Left ventricle myocardium inferior (tissue), 1 donor: ENCODE measurements at places on chromosomes 2 and 18. TPM values are rescaled to one million over a fixed set of nuclear protein-coding genes. Genes with fewer than 3 reads are reported as not detected.

SP140 gene
- 1.3 TPM for total RNA-seq

SP9 gene
- not detected for total RNA-seq

ITGA4 gene
- total RNA-seq: 0.74 TPM

TEX44 gene
- not detected for total RNA-seq

SATB2 gene
- 1.1 TPM for total RNA-seq

KATNAL2 gene
- total RNA-seq: 5.4 TPM

ACOXL gene
- not detected for total RNA-seq

TRABD2A gene
- 0.49 TPM for total RNA-seq

CREG2 gene
- not detected for total RNA-seq

HJURP gene
- total RNA-seq: 0.36 TPM

IL36G gene
- total RNA-seq: not detected

DNA sequence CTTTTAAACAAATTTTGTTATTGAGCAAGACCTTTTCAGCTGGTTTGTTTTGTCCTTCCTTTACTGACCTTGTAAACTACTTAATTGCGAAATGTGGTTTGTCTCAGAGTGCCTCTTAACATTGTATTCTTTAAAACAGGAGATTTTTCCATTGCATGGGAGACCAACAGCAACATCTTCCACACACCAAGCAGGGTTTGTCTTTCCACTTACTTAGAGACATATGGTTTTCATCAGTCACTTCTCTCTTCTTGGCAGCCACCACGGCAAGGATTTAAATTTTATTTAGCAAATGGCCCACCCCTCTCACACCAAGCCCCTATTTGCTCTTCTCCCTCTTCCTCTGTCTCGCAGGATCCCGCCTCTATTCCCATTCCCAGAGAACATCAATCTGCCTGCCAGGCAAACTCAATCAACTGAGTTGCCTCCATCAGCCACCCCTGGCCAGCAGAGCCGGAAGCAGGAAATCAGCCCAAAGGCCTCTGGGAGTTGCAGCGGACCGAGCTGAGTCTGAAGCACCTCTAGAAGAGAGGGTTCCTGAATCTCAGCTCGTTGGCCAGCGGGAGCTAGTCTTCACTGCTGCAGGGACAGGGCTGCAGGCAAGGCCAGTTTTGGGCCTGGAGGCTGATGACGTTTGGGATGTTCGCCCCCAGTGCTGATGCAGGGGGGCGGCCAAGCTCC, 11.3 kb upstream of the CIB4 start:
- no peak for DNase-seq

GRCh38 chr2:196566961-196567666, 72.4 kb upstream of the CCDC150 start:
- DNase-seq: no peak

DNA sequence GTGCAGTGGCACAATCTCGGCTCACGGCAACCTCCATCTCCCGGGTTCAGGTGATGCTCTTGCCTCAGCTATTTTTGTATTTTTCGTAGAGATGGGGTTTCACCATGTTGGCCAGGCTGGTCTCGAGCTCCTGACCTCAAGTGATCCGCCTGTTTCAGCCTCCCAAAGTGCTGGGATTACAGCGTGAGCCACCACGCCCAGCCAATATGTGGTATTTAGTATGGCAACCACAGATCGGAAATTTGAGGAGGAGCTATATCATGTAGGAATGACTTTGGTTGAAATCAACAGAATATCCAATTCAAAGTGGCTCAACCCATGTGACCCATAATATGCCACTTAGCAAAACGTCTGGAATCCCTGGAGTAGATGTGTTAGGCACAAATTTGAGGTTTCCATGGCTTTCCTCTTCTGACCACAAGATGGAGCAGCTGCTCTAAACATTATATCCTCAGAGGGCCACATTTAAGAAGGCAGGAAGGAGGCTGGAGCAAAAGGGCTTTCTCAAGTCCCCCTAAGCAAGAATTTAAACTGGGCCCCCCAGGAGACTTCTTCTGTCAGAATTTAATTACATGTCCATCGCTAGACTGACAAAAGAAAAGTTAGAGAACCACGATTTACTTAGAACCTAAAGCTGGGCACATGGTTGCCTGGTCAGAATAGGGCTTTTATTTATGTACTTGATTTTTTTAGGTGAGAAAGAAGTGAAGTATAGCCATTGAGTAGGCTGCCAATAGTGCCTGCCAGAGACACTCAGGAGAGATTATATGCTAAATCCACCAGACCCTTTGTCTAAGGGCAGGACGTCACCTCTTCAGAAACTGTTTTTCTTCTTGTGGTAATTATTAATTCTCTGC, 49.6 kb upstream of the ITSN2 start:
- DNase-seq: no peak

- no peak for DNase-seq
Measured at GRCh38 chr18:41587976-41588375, 367.1 kb upstream of the PIK3C3 start.

- no peak for DNase-seq
Measured at GRCh38 chr2:235447210-235447609, 46.6 kb upstream of the AGAP1 start.

GRCh38 chr18:65287652-65288051, 463.2 kb upstream of the CDH7 start:
- no peak for DNase-seq

GRCh38 chr2:188518381-188518780, 226.7 kb downstream of the GULP1 start:
- no peak for DNase-seq

GRCh38 chr2:201621293-201621999, 21.9 kb downstream of the TMEM237 start:
- DNase-seq: no peak

DNA sequence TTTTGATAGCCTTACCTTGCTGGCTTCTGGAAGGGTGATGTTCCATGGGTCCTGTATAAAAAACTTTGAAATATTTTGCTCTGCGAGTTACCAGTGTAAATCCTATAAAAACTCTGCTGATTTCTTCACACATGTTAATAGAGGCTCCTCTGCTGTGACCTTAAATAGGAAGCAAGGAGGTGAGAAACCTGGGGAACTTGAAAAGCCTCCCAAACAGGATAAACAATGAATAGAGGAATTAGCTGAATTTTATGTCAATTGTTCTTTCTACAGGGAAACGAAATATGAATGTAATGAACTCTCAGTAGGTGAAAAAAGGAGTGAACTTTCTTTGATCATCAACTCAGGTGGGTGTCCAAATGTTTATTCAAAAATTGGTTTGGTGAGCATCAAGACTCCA, 10.8 kb upstream of the CCL20 start:
- no peak for DNase-seq

GRCh38 chr2:31886700-31887099, 124.1 kb downstream of the MEMO1 start:
- no peak for DNase-seq

GRCh38 chr2:138654146-138654545, 126.0 kb downstream of the NXPH2 start:
- DNase-seq: no peak

- DNase-seq: peak; percentile 98
Measured at GRCh38 chr18:23452728-23453679, at the start of gene RIOK3. RIOK3 (plus strand) TSS chr18:23453287; CDS start chr18:23453440, 153 bp downstream.

DNA sequence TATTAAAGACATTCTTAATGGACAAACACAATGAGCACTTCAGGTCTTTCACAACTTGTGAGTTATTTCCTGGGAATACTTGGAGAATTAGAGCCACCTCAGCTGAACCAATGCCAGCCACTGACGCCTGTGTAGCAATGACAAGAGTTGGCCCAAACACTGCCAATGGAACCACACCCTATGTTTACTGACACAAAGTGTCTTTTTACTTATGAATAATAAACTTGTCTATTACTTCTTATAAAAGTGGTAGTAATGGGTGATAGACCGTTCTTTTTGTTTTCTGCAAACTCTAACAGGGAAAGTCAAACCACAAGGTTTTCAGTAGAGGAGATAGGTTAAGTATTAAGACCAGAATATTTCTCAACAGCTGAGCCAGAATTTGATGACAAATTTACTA, 12.5 kb upstream of the CHAC2 start:
- DNase-seq: peak; percentile 22

DNA sequence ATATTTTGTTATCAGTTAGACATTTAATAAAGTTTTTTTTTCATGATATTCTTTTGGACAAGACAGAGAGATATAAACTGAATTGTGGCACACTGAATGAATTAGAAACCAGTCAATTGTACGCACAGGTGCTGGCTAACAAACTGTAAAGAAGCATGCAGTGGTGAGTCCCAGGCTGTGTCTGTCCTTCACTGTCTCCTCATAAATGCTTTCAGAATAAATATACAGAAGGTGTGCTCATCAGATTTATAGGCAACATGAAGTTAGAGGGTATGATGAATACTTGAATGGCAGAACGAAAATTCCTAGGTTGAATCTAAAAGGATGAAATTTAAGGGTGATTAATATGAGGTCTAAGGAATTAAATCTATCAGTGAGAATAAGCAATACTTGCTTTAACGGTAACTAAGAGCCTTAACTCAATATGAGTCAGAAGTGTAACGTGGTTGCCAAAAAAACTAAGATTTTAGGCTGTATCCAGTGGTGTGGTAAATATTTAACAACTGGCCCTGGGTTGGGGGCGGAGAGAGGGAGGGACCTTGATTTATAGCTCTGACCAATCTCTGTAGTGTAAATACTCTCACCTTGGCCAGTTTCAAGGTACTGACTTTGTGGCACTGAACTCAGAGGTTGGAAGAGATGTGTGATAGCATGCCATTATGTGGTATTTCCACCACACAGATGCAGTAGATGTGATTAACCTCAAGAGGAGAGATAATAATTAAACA, 41.9 kb upstream of the AAK1 start:
- DNase-seq: no peak

DNA sequence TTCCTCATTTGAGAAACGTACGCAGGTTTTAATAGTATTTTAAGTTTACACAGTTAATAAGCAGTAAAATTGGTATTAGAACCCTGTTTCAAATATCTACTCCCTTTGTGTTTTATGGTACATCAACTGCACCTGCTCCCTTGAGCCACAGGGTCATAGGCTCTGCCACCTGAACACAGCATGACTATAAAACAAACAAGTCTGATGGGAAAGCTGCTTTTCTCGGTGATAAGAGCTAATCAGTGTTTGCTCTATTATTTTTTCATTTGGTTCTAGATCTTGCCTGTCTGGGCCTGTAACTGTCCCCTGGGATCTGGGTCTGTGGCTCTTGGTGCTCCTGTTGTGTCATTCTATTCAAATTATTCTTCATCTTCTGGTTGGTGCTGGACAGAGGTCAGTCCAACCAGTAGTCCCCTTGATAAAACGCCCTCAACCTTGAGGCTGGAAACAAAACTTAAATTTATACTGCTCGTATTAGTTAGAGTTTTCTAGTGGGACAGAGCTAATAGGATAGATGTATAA, 314.8 kb upstream of the LRP1B start:
- DNase-seq: no peak

DNA sequence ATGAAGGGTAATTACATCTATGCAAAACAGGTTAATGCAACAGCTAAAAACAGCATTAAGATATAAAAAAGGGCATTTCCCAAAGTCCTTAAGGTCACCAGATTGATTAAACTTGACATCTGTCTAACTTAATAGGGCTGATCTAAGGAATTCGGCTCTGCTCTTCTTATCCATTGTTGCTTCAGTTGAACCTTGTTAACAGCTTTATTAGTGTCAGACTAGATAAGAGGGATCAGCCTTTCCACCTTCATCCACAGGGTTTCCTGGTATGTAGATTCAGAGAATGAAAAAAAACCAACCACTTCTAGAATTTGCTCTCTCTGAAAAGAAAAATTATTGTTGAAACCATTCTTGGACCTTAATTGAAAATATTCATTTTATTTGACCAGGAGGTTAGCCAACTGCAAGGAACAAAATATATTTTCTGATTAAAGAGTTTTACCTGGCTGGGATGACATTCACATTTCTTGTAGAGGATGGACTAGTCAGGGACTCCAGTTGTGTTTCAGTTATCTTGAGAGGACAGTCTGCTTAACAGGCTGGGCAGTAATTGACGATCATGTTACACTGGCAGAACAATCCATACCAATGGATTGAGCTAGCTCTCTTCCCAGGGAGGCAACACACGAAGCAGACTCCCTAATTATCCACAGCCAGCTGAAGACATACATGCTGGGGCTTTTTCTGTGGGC, 357.4 kb upstream of the ACVR2A start:
- DNase-seq: no peak

- no peak for DNase-seq
Measured at GRCh38 chr18:59057969-59058368, 81.7 kb upstream of the SEC11C start.

GRCh38 chr2:205700331-205701132, 18.2 kb downstream of the NRP2 start:
- no peak for DNase-seq

DNA sequence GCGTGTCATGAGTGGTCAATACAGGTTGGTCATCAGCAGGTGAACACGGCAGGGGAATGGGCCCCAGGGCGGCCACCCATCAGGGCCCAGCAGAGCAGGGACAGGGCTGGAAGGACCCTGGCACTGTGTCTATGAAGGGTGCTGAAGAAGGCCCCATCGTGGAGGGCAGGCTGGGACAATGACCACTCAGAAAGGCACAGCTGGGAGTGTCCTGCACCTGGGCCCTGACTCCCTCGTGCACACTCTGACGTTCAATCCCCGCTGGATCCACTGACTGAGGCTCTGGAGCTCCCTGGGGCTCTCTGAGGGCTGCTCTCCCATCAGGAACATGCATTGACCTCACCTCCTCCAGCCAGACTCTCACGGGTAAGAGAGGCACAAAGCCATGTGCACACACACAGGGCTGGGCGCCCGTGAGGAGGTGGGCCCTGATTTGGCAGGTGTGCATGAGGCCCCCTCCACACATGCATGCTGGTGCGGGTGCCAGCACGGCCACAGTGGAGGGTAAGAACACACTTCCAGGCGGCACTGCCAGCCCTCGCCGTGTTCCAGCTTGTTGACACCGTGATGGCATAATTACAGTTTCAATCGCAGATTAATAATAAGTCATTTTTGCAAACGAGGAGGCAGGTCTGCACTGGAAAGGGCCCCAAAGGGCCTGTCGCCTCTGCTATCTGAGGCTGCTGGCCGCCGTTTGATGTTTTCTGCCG, 58.5 kb downstream of the SMAD7 start:
- DNase-seq: no peak

GRCh38 chr2:219155054-219155644, 5.5 kb downstream of the NHEJ1 start:
- no peak for DNase-seq

DNA sequence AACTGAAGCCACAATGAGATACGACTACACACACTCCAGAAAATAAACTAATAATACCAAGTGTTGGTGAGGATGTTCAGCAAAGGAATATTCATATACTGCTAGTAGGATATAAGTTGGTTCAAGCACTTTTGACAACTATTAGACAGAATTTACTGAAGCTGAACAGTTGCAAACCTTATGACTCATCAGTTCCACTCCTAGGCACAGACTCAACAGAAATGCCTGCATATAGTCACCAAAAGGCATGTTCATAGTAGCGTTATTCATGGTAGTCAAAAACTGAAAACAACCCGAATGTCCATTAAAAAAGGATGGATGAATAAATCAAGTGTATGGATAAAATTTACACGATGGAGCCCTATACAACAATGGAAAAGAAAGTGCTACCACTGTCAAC, 232.0 kb downstream of the ANAPC1 start:
- DNase-seq: no peak

- no peak for DNase-seq
Measured at GRCh38 chr18:65750389-65751154, at the start of gene CDH7. CDH7 (plus strand) TSS chr18:65751012; CDS start chr18:65762843, 11,831 bp downstream.
